Right ventricle myocardium superior (tissue), 1 donor: ENCODE measurements at places on chromosomes 3 and 15. TPM values are rescaled to one million over a fixed set of nuclear protein-coding genes. Genes with fewer than 3 reads are reported as not detected.

GRCh38 chr3:126502656-126503055, 14.9 kb downstream of the UROC1 start:
- DNase-seq = no peak

DNA sequence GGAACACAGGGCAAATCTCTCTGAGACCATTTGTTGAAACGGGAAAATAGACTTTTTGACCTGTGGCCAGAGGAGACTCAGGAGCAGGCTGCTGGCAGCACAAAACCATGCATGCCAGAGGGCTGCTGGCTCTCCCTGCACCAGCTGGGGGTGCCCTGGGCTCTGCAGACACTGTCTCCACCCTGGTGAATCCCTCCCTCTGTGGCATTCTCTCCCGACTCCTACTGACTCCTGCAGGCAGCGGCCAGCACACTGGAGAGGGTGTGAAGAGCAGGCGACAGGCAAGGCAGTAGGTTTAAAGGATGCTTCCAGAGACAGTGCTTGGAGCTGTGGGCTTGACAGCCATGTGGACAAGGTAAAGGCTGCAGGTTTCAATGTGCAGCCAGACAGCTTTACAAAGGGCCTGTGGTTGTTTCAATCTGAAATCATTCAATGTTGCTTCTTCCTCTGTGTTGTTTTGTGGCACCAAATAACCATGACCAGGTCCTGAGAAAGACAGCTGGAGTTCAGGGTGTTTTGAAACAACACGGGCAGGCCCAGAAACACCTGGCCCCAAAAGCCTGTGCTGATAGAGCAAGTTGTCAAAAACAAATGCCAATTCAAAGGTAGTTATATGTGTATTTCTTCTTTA, 431.0 kb upstream of the ATP10A start:
- peak; percentile 47 for DNase-seq

DNA sequence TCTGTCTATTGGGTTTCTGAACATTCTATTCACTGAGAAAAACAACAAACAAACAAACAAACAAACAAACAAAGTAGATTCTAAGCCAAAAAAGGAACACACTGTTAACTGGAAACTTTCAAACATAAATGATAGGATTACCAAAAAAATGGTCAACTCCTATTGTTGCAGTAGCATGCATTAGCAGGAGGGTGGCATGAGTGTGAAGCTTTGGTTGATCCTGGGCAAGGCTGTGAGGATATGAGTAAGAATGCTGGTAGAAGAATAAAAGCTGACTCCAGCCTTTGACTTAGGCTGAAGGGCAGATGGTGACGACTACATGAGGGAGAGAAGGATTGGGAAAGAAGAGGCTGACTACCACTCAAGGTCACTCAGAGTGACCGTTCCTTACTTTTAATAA, 810.3 kb downstream of the VGLL3 start:
- DNase-seq = no peak

DNA sequence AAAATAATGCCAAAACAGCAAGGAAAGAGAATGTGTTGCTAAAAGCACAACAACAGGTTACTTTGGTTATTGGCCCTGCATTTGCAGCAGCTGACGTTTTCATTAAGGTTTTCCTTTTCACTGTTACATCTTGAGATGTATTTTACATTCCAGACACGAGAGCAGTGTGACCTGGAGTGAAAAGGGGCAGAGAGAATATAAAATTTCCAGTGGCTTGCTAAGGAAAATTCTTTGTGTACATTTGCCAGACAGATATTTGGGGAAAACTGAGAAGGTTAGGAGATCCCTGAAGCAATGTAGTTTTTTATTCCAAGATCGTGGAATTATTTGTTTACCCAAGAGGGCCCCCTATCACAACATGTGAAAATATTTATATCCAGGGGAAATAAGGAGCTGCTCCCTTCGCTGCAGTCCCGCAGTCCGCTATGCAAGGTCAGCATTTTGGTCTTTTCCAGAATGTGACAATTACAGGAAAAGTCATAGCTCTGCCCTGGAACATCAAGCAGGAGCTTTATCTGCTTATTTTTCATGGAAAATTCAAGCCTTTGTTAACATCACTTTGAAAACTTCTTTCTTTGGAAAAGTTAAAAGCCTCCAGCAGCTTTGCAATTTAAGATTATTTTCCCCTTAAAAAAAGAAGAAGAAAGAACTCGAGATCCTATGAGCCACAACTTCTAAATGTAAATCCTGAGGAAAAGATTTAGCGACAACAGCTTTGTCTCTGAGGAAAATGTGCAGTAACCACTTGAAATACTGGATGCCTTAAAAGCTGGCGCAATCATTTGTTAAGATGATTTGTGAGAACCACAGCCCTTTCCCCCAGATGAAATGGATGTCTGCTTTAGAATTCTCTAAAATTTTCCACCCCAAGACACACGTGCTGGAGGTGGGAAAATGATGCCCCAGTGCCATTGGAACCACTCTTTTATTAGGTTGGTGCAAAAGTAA, 256.4 kb upstream of the TPM1 start:
- no peak for DNase-seq

DNA sequence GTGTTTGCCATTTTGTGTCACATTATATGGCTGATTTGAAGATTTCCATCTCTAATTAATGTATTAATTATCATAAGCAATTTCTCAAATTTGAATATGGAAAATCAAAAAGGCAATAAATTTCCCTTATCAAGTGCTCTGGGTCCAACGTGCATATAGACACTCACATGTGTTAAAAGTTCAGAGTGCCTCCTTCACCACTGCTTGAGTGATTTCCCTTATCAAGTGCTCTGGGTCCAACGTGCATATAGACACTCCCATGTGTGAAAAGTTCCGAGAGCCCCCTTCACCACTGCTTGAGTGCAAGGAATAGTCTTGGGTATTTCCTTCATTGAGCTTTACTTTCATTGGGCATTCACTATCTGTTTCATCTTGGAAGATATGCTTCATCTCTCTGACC, 421.0 kb upstream of the ZNF717 start:
- DNase-seq = no peak

DNA sequence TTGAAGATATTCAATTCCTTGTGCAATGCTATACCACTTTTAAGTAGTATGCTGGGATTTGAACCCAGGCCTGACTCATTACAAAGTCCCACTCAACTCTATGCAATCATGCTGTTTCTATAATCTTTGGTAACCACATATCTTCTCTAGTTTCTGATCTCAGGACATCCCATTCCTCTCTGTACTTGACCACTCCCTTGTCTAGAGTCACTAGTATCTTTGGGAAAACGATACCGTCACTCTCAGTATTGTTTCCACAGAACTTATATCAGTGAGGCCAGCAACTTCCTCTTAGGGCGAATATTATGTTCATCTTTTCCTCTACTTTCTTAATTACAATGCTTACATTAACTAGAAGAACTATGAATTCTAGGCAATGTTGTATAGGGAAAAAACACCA, 137.3 kb upstream of the TSPAN3 start:
- DNase-seq = no peak

The LACTB gene
- total RNA-seq = 29.9 TPM

The WDR93 gene
- total RNA-seq = 0.11 TPM

The OR5K2 gene
- total RNA-seq = not detected

The VIPR1 gene
- 3.4 TPM for total RNA-seq

The CCDC14 gene
- total RNA-seq = 6.8 TPM

The CCDC50 gene
- 50.8 TPM for total RNA-seq
